ENCODE measurements at places on chromosomes 7 and 10.

DNA sequence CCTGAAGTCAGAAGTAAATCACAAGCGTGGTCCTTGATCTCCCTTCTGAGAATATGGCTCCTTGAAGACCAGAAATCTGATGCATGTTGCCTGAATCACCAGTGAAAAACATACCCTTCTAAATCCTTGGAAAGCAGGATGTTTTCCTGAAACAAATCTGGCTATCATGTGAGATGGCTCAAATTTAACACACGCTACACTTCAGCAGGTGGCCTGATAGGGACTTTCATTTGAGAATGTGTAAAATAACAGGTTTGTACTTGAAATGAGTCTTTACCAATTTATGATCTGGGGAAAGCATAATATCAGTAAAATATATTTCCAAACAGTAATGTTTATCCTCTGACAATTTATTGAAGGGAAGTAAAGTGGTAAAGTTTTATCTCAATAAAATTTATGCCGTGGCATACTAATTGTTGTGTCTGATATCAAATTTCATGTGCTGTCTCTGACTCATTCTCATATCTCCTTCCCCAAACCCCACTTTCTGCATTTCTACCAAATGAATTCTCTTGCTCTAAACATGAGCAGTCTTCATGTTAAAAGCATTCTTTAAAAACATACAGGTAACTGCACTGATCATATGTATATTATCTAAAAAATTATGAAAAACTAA lies 17.4 kb downstream of the CYP3A4 start:
- DNase-seq, result no peak

- no peak for DNase-seq
Observed at GRCh38 chr7:105006367-105007136, 7.5 kb upstream of the KMT2E start.

GRCh38 chr7:82964150-82964882 lies 198.4 kb downstream of the PCLO start:
- DNase-seq, result no peak

DNA sequence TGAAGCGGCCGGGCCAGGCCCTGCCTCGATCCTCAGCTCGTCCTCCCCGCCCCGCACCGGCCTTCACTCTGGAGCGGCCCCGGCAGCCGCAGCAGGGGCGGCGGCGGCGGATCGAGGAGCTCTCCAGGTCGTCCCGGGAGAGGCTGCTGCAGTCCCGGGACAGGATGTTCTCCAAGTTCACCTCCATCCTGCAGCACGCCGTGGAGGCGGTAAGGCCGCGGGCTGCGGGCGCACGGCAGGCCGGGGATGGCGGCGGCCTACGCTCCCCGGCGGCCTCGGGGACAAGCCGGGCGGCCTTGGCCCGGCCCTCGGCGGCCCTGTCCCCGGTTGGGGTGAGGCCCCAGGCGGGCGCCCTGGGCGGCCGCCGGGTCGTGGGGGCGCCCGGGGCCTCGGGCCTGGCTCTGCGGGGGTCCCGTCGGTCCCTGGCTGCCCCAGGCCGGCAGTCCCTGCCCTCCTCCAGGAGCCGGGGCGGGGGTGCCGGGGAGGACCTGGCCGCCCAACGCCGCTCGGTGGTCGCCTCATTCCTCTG lies 399 bp downstream of the FHIP2A start:
- no peak for DNase-seq

DNA sequence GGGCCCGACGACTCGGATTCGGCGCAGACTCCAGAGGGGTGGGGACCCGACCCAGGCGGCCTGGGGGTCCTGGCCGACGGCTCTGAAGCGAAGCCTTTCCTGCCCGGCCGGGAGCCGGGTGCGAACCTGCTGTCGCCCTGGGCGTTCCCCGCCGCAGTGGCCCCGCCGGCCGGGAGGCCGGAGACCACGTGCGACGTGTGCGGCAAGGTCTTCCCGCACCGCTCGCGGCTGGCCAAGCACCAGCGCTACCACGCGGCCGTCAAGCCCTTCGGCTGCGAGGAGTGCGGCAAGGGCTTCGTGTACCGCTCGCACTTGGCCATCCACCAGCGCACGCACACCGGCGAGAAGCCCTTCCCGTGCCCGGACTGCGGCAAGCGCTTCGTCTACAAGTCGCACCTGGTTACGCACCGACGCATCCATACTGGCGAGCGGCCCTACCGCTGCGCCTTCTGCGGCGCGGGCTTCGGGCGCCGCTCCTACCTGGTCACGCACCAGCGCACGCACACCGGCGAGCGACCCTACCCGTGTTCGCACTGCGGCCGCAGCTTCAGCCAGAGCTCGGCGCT lies 15.4 kb downstream of the ZNF316 start:
- DNase-seq, result no peak

GRCh38 chr10:124173298-124173900 lies 80.0 kb upstream of the CHST15 start:
- no peak for DNase-seq

- DNase-seq, result no peak
Observed at GRCh38 chr7:73437621-73438416, 4.2 kb downstream of the FZD9 start.

DNA sequence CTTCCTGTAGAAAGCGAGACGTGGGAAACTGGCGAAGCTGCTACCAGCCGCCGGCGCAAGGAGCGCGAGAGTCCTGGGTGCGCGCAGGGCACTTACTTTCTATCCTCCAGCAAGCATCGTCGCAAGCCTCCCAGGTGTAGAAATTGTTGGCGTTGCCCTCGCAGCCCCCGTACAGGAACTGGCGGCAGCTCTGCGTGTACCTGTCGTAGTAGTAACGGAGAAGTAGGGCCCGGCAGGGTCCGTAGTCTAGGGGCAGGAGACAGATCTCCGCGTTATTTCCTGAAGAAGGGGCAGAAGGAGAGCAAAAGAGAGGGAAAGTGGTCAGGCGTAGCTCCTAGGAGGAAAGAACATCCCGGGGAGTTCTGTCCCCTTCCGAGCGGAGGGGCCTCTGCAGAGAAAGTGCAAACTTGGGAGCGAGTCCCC lies 501 bp downstream of the TFPI2 start:
- peak; percentile 66 for DNase-seq

DNA sequence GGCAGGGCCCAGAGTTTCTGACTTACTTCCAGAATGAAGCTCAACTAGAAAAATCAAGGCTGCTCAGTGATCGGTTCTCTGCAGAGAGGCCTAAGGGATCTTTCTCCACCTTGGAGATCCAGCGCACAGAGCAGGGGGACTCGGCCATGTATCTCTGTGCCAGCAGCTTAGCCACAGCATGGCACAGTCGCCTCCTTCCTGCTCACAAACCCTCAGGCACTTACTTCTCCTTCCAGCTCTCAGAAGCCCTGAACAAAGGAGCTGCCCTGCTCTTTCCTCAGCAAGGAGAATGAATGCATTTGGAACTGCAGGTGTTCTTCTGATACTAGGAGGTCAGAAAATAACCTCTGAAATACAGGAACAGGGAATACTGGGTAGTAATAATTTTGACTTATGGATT lies 219.7 kb upstream of the PRSS1 start:
- DNase-seq, result no peak

GRCh38 chr10:34728361-34728760 lies 86.7 kb downstream of the PARD3 start:
- no peak for DNase-seq

DNA sequence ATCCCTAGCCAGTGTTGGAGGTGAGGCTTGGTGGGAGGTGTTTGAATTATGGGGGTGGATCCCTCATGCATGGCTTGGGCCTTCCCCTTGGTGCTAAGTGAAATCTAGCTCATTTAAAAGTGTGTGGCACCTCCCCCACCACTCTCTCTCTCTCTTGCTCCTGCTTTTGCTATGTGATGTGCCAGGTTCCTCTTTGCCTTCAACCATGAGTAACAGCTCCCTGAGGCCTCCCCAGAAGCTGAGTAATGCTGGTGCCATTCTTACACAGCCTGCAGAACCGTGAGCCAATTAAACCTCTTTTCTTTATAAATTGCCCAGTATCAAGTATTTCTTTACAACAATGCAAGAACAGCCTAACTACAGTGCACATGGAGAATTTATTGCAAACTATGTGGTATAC lies 188.8 kb upstream of the POT1 start:
- peak; percentile 42 for DNase-seq
